NCI-H2029 treated with DMSO at 0.1 percent for 48 hours (cell line): ENCODE measurements at places on chromosomes 6 and 20.

DNA sequence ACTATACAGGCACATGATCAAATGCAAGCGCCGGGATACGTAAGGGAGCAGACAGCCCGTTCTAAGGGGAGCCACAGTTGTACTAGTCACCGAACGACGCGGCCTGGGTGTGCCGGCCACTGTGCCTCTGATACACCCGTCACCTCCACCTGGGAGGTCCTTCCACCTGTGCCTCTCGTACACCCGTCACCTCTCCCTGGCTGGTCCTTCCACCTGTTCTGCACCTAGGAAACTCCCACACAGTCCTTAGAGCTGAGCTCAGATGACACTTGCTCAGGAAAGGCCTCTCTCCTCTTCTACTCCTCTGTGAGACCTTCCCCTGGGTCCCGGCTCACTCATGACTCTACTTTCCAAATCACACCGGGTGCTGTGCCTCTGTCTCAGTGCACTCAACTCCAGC is 245.0 kb downstream of the TTLL2 start:
- DNase-seq, result no peak

DNA sequence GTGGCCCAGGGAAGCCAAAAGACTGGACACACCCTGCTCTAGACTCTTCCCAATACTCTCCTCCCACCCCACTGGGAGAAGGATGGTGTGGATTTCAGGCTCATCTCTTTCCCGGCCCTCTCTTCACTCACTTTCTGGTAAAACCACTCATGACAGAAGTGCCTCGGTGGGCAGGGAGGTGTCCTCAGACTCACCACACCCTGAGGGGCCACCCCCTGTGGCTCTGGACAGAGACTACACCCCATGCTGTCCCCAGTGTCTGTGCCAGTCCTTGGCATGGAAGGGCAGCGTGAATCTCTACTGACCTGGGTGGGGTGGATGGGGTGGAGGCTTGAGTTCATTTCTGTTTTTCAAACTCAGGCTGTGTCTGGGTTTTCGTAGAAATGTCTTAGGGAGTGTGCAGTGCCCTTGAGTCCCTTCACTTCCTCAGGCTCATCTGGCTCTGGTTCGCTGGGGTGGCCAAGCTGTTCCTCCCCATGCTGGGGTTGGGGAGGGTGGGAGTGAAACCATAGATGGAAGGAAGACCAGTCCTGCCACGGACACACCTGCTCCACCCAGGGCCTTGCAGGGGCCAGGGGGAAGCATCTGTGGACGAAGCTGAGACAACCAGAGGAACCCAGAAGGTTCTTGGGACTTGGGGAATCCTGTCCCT is 59.1 kb downstream of the EZR start:
- DNase-seq, result no peak

DNA sequence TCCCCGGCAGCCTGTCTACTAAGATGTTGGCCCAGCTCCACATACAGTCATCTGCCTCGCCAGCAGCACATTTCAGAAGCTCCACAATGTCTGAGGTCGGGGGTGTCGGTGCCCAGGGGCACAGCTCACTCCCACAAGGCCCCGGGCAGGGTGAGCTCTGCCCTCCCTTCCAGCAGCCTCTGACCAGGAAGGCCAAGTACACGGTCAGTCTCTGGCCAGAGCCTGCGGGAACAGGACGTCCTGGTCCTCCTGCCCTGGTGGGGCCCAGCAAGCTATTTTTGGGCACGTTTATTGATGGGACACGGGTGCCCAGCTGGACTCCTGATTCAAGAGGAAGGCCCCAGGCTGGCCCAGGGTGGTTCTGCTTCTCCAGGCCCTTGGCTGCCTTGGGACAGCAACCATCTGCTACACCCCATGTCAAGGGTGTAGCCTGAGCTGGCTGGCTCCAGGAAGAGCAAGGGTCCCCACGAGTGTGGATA is 114.9 kb upstream of the PTPN1 start:
- no peak for DNase-seq

DNA sequence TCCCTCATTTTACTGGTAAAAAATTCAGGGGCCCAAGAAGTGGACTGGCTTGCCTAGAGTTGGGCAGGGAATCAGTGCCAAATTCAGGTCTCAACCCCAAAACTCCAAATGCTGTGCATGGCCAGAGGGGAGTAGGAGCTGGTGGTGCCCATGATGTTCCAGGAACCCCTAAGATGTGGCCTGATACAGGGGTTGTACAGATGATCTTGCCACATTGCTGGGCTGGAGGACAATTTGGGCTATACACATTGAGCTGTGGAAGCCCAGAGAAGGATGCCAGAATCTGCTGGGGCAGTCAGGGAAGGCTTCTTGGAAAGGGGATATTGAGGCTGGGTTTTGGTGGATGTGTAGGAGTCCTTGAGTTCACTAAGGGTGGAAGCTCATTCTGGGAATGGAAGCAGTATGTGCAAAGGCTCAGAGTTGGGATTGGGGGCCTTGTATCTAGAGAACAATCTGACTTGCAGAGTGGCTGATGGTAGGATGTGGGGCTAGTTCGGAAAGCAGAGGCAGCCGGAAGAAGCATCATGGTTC is 38.0 kb upstream of the APCDD1L start:
- DNase-seq, result no peak

- no peak for DNase-seq
Observed at GRCh38 chr6:143058987-143059386, 1.7 kb upstream of the AIG1 start.

DNA sequence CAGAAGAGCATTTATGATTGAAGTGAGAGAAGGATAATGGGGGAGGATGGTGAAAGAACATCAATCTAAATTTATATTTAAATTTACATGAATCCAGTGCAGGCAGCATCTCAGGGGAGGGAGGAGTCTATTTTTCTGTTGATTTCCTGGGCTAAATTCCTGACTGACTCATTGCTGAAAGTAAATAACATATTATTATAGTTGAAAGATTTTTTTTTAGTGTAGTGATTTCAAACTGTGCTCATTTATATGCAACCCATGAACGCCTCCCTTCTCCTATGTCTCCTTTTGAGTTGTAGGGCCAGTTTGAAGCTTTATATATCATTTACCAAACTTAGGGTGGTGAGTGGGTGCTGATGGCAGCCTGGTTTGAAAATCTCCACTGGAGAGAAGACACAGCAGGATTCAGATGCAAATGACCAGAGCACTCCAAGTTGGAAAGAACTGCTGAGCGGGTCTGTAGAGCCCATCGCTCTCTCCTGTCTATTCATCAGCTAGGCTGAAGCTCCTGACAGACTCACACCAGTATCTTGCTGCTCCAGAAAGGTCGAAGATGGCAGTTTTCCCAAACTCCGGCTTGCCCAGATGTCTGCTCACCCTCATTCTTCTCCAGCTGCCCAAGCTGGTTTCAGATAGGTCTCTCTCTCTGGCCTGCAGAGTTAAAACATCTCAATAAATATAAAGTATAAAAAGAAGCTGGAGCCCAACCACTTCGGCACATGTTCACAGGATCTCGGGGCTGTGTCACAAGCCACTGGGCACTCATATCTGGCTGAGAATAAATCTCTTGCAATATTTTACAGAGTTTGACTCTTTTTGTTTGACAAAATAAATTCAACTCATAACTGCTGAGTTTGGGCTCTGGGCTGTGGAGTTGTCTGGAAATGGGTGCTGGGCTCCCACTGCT is 18.3 kb downstream of the BTN2A1 start:
- DNase-seq, result no peak

GRCh38 chr6:48472091-48472490 is 361.1 kb upstream of the PTCHD4 start:
- no peak for DNase-seq

DNA sequence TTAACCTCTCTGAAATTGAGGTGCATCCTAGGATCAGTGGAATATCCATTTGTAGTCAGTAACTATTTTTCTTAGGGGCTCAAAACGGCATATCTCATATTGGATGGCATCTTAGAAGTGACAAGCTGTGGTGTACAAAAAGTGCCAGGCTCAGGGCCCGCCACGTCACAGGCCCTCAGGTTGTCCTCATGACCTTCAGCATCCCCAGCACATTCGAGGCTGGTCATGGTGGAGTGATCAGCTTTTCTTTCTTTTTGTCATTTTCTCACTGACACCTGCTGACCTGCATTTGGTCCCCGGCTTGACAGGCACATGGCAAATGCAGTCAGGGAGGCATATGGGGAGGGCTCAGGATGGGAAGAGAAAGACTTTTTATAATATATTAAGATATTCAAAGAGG is 7.1 kb upstream of the E2F1 start:
- DNase-seq, result no peak

DNA sequence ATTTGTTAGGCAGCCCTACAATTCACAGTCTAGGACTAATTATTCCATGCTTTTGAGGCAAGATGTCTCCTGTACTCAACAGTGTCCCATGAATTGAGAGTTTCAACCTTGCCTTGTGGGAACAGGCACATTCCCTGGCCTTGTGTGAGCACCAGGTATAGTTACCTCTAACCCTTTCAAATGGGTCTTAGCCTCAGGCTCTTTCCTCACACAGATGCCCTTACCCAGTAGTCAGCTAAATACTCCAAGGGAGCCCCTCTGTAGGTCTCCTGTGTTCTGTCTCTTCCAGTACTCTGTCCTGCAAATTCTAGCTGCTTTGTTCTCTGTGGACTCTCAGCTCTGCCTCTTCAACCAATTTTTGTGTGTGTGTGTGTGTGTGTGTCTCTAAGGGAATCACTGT is 135.3 kb downstream of the ZFAND3 start:
- no peak for DNase-seq

- DNase-seq, result no peak
Observed at GRCh38 chr6:17015551-17016381, 86.1 kb upstream of the STMND1 start.

DNA sequence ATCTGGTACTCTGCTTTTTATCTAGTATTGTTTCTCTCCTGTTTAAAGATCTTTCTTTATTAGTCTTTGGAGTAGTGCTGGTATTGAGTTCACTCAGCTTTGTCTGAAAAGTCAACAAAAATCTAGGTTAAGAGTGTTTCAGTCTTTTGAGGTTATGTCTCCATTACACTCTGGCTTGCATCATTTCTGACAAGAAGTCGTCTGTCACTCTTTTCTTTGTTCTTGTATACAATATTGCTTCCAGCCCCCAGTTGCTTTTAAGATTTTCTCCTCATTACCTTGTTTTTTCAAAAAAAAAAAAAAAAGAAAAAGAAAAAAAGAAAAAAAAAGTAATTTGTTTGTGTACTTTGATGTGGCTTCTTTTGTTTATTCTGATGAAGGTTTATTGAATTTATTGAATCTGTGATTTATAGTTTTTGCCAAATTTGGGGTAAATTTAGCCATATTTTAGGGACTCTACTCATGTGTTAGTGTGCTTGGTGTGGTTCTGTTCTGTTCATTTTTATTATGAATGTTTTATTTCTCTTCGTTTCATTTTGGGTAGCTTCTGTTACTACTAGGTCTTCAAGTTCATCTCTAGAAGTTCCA is 408.9 kb downstream of the CDKAL1 start:
- peak; percentile 34 for DNase-seq

DNA sequence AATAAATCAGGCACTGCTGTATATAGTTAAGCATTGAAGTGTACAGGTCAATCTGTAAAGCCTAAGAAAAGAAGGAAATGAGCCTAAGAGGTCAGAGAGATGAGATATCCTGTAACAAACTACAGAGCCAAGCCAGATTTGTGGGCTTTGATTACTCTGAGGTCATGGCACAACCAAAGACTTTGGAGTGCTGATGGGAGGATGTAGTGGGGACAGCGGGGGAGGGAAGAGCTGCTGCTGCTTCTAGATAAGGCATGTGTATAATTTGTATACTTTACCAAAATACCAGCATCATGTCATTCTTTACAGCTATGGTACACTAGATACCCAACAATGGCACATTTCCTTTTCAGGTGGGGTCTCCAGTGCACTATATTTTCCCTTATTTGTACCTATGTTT is 102.5 kb downstream of the OGFRL1 start:
- DNase-seq, result no peak

DNA sequence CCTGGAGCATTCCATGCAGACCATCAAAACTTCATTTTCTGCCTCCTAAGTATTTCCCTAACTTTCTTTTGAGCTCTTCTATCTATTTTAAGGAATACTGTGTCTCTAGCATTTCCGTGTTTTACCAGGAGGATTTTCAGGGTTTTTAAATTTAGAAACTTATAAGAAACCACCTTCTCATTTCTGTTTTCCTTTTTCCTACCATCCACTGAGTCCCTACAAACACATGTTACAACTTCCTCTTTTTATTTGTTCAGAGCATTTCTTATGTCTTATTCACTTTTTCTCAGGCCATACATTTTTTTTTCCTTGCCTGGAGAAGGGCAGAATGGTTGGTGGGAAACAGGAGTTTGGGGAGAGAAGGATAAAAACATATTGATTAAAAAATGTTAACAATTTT is 130.0 kb upstream of the BMP5 start:
- DNase-seq, result no peak

DNA sequence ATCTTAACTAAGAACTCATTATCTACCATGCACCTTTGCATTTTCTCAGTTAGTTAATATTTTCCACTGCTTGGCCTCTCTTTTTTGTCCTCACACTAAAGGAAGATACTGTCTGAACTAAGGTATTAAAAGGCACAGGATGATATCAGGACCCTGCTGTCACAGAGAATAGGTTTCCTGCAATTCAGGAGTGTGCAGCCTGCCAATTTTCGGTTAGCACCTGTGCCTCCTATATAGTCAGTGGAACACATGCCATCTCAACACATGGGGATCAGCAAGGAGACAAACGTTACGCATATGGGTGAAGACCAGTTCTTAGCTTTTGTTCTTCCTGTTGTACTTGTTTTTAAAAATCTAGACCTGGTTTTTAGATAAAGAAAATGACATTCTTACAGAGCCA is 71.0 kb downstream of the FUT9 start:
- DNase-seq, result no peak

- no peak for DNase-seq
Observed at GRCh38 chr20:63850689-63851547, 10.4 kb upstream of the ABHD16B start.

- peak; percentile 70 for DNase-seq
Observed at GRCh38 chr20:50590348-50590664, 80.1 kb downstream of the PTPN1 start.

- DNase-seq, result no peak
Observed at GRCh38 chr6:169962604-169963469, 211.4 kb downstream of the ERMARD start.

GRCh38 chr6:14035071-14035847 is 82.3 kb upstream of the CD83 start:
- DNase-seq, result no peak

DNA sequence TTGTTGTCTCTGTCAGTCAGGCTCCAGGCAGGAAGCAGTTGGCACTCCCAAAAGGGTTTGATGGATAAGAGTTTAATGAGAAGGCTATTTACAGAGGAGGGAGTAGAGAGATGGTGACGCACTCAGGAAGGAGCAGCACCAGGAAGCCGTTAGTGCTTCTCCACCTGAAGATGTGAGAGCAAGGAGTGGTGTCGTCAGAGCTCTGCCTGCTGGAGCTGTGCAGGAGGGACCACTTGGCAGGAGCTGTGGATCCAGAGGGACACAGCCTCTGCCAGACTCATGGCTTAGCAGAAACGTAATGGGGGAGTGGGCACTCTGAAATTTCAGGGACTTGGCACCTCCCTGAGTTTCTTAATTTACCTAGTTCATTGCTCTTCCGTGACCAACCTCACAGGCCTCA is 16.8 kb downstream of the DAAM2 start:
- DNase-seq, result peak; percentile 20

- DNase-seq, result no peak
Observed at GRCh38 chr6:29553268-29554057, 6.1 kb downstream of the UBD start.

GRCh38 chr20:10060226-10060625 is 25.4 kb downstream of the ANKEF1 start:
- no peak for DNase-seq

GRCh38 chr6:139533573-139534471 is 159.4 kb upstream of the CITED2 start:
- DNase-seq, result no peak
